ENCODE measurements at places on chromosomes 11 and 22. TPM values are rescaled to one million over a fixed set of nuclear protein-coding genes. Genes with fewer than 3 reads are reported as not detected.
A peak's percentile ranks its signal among the peaks of the same experiment; 100 is the strongest.

DNA sequence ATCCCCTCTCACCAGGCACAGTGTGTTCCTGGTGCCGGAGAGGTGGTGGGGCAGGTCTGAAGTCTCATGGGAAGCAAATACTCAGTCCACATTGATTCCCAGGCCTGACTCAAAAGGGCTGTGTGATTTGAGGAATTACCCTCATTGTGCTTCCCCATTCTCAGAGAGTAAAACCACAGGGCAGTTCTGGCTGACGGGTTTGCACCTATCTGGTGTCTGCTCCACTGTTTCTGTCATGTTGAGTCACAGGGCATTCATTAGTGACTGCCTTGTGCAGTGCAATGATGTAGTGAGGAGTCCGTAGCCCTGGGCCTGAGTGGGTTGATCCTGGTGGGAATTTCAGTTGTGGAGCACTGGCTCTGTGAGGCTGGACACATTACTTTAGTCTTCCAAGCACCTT is 85.2 kb upstream of the ARHGAP20 start:
- DNase-seq: no peak

- no peak for DNase-seq
These were observed 8.4 kb downstream of the CWC15 start for GRCh38 chr11:94964934-94965333.

DNA sequence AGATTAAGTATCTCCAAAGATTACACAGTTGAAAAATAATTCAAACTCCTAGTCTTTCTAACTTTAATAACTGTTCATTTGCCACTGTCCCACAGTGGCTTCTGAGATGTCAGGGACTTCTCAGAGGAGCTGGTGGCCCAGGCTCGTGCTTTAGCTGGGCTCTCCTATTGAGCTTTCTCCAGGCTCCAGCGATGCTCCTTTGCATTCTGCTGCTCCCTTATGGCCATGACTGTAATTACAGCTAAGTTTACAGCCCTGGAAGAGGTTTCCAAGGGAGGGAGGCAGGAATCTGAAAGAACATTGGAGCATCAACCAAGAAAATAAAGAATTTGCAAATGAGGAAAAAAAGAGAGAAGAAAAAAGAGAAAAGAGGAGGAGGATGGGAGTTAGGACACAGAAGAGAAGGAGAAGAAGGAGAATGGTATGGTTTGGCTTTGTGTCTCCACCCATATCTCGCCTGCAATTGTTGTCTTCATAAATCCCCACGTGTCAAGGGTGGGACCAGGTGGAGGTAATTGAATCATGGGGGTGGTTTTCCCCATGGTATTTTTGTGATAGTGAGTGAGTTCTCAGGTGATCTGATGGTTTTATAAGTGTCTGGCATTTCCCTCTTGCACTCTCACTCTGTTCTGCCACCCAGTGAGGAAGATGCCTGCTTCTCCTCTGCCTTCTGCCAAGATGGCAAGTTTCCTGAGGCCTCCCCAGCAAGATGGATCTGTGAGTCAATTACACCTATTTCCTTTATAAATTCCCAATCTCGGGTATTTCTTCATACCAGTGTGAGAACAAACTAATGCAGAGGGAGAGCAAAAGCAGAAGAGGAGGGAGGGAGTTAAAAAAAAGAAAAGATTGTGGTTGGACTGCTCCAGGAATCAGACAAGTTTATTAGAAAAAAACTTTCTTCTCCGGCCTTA is 857.0 kb downstream of the KCNA4 start:
- DNase-seq: peak; percentile 12

DNA sequence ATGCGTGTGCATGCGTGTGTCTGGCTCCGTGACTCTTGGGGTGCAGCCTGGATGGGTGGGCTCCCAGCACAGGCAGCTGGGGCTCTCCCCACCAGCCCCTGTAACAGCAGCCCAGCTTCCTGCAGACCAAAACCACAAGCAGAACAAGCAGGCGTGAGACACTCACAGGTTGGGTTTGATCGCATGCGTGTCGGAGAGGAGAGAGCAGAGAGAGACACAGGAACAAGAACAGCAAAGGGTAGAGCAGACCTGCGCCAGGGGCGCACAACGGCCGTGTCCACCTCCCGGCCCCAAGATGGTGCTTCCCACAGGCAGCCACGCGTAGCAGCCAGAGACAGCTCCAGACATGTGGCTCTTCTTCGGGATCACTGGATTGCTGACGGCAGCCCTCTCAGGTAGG is at the start of gene CD6:
Gene CD6 (plus strand): TSS at position 161 of the 400 bp plus-strand sequence. CDS start 186 bp downstream, at position 347.
- DNase-seq: no peak

- DNase-seq: no peak
These were observed 696.5 kb upstream of the CHORDC1 start for GRCh38 chr11:90919332-90919731.

- DNase-seq: no peak
These were observed 2294.4 kb downstream of the LRRC4C start for GRCh38 chr11:39165021-39165420.

DNA sequence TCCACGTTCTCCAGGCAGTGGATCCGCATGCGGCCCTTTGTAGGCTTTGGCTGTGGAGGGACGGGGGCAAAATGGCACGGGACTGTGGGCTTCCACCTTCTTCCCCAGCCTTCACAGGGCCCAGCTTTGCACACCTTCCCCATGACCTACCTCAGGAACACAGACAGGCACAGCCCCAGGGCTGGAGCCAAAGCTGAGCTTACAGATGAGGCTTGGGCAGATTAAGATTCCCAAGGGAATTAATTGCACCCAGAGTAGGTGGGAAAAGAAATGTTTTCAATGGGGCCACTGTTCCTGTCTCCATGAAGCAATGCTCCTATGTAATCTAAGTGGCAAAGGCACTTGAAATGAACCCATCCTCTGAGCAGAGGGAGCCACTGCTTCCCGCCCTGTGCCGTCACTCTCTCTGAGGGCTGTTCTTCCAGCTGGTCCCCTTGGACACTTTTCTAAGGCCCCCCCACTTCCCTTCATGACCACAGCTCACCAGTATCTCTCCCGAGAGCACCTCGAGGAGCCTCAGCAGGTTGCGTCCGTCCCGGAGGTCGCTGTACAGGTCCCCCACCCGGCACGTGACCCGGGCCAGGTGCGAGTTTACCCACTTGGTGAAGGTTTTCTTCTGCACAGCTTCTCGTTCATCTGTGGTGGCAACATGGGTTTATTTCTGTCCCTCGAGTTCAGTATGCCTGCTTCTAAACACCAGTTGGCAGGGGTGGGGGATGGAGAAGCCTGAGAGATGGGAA is 13.5 kb downstream of the SPTBN2 start:
- DNase-seq: no peak

DNA sequence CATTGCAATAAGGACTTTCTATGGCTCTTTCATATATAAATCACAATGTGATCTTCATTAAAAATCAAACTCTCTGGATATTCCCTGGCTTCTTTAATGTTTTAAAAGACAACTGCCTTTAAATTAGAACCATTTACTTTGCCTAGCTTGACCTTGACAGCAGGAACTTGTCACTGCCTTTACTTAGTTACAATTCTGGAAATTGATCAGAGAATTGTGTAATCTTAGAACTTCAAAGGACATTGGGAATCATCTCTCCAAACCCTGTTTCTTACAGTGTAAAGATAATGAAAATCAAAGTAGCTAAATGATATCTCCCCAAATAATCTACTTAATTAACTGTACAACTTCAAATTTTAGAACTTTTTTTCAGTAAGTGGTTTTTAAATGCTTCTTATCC is 517.6 kb upstream of the CCDC179 start:
- no peak for DNase-seq

GRCh38 chr11:69984457-69985261 is 93.5 kb upstream of the ANO1 start:
- no peak for DNase-seq

- no peak for DNase-seq
These were observed 147.1 kb downstream of the FAM181B start for GRCh38 chr11:82586581-82586980.

OR2AT4 gene
- total RNA-seq: under 0.01 TPM

DNA sequence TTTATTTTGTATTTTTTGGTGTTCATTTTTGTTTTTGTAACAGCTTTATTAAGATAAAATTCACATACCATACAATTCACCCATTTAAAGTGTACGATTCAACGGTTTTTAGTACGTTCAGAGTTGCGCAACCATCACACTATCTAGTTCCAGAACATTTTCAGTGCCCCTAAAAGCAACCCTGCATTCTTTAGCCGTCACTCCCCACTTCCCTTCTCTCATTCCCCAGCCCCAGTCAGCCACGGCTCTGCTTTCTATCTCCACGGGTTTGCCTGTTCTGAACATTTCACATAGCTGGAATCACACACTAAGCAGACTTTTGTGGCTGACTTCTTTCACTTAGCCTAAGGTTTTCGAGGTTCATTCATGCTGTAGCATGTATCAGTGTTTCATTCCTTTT is 9.6 kb upstream of the KCNQ1OT1 start:
- DNase-seq: no peak

DNA sequence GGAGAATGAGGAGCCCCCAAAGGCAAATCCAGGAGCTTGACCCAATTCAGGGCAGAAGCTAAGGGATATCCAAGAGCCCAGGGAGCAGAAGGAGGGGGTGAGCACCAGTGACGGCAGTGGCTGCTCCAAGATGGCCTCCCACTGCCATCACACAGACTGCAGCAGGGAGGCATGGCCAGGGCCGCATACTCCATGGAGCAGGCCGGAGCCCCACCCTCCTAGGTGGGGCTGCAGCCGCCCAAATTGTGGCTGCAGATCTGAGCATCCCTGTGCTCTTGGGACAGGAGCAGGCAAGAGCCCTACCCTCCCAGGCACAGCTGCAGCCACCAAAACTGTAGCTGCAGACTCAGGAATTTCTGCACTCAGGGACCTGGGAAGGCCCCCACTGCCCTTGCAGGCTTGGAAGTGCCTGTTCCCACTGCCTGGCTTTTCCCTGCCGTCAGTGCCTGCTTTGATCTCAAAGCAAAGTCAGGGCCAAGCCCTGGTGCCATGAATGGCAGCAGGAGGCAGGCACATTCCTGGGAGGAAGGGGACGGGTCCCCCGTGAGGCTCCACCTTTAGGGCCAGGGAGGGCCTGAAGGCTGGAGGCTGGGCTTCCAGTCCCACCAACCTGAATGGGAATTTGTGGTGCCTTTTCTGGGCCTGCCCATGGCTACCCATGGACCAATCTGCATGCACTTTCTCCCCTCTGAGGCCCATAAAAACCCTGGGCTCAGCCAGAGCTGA is 10.3 kb upstream of the WNT7B start:
- no peak for DNase-seq

ZPR1 gene
- total RNA-seq: 23.3 TPM

- no peak for DNase-seq
These were observed 29.9 kb downstream of the MS4A2 start for GRCh38 chr11:60118338-60118737.

DNA sequence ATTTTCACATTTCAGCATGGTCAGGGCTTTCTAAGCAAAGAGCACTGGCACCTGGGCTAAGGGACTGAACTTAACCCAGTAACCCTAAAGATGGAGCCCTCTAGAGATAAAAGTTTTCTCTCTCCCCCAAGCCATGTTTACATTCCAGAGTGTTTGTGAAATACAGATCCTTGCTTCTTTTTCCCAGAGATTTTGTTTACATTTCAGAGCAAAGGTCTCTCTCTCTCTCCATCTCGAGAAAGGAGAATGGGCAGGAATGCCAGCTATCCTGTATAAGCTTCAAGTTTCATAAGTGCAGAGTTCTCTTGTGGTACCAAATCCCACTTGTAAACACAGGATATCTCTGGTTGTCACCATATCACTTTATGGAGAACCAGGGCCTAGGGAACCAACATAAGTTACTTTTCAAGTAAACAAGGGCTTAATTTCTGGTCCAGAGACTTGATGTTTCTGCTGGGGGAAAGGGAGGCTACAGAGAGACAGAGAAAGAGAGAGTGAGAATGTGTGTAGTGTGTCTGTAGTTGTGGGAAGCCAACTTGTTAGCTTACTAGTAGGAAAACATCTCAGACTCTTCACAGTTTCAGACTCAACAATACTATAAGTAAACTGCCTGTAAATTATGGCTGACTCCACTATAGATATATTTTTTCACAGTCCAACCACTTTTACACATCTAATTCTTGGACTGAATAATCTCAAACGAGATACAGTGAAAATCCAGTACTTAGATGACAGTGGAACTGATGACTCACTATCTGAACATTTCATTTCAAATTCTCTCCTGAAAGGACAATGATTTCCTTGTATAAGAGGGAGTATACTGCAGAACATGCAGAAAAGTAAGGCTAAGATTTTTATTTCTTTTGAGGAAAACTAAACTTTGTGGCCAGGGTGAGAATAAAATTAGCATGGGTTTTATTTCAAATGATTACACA is 76.2 kb downstream of the ARHGAP32 start:
- DNase-seq: no peak

OR6A2 gene
- 0.11 TPM for total RNA-seq

All from spinal cord (tissue), 10 donors.